ENCODE measurements at places on chromosomes 16 and 17.

GRCh38 chr16:83967838-83968305 lies at the start of gene NECAB2:
NECAB2 (plus strand) TSS chr16:83968244; CDS start chr16:83968649, 405 bp downstream.
- DNase-seq = no peak

GRCh38 chr16:3122926-3123570 lies 10.7 kb downstream of the ZNF205 start:
- DNase-seq = no peak

DNA sequence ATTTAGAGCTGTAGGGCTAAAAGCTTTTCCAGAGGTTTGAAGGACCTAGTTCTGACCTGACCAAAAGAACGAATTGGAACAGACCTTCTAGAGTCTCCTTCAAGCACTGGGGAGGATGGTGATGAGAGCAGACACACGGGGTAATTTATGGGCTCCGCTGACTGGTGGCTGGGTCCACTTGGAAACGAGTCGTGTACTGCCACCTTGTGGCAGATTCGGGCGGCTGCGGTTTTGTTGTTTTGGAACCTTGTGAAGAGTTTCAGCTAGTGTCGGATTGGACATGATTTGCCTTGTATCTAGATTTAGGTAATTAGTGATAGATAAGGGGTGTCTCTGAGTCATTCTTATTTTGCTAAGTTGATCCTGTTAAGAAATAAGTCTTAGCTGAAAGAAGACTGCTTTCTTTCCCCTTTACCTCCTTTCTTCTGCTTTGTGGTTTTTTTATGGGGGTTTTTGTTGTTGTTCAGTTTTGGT lies 98.9 kb downstream of the AATF start:
- DNase-seq = peak; percentile 72

- DNase-seq = no peak
Measured at GRCh38 chr17:2253768-2254406, 49.7 kb downstream of the SMG6 start.

- DNase-seq = no peak
Measured at GRCh38 chr17:6444571-6445335, 498 bp downstream of the PIMREG start.

- no peak for DNase-seq
Measured at GRCh38 chr16:55501549-55502322, 7.1 kb upstream of the LPCAT2 start.

- DNase-seq = no peak
Measured at GRCh38 chr17:77707546-77707945, 251.0 kb upstream of the TNRC6C start.

DNA sequence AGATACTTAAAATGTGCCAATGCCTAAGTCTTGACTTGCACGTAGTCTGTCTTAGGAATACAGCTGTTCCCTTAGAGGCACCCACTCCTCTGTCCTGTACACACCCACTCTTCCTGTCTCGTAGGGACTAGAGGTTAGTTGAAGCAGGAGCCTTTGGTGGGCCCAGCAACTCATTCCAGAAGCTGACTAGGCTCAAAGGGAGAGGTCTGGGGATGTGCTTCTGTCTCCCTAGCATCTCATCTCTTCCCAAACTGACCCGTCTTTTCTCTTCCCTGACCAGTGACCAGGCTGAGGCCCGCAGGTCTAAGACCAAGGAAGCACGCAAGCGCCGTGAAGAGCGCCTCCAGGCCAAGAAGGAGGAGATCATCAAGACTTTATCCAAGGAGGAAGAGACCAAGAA lies 4.2 kb downstream of the RPL19 start:
- DNase-seq = no peak

DNA sequence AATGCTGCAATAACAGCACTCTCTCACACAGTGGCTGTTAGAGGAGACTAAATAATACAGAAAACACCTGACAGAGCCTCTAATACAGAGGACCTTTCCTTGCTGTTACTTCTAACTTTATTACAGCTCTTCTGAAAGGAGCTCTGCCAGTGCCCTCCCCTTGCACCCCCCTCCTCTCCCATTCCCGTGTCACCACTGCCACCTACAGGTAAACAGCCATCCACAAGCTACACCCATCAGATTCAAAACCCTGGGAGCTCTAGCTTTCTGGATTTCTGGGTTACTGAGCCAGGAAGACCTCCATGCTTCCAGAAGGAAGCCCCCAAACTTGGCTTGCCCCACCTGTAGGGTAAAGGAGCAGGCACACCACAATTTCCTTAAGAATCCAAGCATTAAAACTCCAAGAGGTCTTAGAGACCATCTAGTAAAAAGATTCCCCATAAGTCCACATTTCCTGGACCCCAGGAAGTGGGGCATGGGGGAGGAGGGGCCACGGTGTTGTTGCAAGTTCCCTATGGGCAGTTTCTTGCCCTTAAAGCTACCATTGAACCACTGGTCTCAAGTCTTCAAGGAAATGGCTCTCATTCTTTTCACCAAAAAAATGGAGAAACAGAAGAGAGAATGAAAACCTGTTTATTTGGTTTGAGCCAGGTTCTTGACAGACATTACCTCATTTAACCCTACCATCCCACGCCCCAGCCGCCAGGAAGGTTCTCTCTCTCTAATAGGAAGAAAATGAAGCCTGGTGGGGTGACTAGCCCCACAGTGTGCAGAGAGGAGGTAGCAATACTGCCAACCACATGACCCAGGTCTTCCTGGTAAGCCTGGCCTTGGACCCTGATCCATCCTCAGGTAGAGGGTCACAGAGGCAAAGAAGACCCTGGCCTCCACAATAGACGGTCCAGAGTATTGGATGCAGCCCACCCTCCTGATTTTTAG lies 52.8 kb downstream of the TOM1L2 start:
- peak; percentile 55 for DNase-seq

- DNase-seq = no peak
Measured at GRCh38 chr17:73297934-73298861, 13.6 kb downstream of the CDC42EP4 start.

- DNase-seq = peak; percentile 27
Measured at GRCh38 chr17:15260376-15261257, 4.5 kb downstream of the PMP22 start.

GRCh38 chr17:32303781-32304288 lies 38.1 kb downstream of the C17orf75 start:
- DNase-seq = no peak

GRCh38 chr16:3908951-3909437 lies 28.5 kb upstream of the CREBBP start:
- DNase-seq = no peak

DNA sequence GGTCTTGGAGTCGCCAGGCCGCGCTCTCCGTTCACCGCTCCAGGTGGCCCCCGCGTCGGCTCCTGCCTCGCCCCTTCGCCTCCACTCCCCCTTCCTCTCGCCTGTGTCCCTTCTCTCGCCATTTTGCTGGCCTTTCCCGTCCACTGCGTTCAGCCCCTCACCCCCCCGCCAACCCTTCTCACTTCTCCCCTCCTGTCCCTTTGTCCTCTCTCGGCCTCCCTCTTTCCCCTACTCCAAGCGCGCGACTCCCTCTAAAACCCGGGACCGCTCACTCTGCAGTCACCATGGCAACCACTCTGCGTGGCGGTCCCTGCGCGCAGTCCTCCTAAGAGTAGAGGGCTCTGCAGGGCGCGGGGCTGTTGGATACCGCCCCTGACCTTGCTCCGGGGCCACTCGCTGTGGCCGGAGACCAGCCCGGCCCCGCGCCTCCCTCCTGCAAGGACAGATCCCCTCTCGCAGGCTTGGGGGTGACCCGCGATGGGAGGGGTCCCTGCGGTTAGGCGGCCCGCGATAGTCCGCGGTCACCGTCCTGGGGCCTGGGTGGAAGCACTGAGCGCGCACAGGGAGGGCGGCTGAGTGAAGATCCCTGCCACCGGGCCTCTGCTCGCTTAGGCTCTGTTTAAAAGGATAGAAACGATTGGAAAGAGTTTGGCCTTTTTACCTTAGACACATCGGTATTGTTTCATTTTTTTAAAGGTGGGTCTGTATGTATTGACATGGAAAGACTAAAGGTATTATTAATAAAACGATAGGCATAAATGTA lies 454 bp downstream of the CCDC40 start:
- peak; percentile 32 for DNase-seq

DNA sequence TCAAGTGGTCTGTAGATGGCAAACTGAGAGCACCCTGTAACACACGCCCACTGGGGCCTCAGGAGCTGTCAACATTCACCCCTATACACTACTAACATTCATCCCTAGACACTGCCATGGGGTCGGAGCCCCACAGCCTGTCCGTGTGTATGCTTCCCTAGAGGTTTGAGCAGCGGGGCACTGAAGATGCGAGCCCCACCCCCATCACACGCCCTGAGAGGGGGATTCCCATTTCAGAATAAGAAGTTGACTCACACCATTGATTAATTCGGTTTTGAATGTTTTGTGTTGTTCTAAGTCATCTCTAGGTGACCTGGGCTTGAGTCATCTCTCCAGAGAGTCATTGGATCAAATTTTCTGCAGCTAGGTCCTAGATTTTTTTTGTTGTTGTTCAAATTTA lies 37.3 kb upstream of the MMD start:
- no peak for DNase-seq

DNA sequence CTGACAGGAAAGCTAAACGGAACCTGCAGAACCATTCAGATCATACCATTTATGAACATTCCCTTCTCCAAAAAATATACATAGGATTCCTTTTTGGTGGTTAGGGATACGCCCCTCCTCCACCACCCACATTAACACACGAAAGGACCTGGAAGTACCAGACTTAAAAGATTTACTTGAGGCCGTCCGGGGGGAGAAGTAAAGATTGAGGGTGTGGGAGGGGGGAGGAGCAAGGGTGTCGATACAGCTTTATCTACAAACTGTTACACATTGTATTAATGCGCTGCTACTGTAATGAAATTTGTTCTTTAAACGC lies 537 bp downstream of the PALB2 start:
- no peak for DNase-seq

- no peak for DNase-seq
Measured at GRCh38 chr16:72723781-72724180, 324.1 kb downstream of the ZFHX3 start.

GRCh38 chr16:21659124-21659523 lies 4.6 kb upstream of the OTOA start:
- DNase-seq = no peak

GRCh38 chr16:4936181-4936990 lies 562 bp downstream of the PPL start:
- DNase-seq = no peak

- DNase-seq = no peak
Measured at GRCh38 chr16:21971856-21972255, 18.7 kb downstream of the UQCRC2 start.

DNA sequence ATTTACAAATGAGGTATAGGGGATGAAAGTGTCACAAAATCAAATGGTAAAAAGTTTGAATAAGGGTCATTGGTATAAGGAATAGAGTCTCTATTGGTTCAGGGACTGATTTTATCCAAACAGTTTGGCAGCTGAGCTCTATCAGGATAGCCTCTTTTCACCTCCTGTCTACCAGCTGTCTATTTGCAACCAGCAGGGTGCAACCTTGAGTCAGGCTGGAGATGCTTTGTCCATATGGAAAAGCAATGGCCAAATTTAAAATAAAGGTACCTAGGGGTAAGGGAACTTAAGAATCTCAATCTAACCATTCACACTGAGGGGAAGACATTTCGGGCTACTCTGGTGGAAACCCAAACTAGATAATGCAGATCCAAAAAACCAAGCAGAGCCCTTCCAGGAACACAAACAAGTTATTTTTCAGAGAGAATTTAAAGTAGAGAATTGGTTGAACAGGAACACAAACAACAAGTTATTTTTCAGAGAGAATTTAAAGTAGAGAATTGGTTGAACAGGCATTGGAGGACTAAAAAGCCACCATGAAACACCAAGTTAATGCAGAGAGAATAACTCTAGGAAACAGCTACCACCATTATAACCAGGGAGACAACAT lies 12.6 kb upstream of the CA10 start:
- DNase-seq = no peak

DNA sequence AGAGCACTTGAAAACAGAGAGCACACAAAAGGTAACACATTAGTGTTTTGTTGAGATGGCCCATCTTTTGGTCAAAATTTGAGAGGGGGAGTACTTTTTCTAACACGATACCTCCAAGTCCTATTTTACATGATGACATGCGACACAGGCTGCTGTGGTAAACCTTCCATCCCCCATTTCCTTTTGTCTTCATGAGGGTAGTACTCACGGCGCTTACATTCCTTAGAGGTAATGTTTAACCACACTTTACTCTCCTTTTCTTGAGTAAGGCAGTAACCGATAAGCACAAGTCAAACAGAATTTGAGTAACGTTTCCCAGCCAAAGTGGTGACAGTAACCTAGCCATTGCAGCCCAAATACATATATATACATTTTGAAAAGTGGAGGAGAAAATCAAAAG lies 35.8 kb upstream of the PITPNM3 start:
- DNase-seq = no peak

DNA sequence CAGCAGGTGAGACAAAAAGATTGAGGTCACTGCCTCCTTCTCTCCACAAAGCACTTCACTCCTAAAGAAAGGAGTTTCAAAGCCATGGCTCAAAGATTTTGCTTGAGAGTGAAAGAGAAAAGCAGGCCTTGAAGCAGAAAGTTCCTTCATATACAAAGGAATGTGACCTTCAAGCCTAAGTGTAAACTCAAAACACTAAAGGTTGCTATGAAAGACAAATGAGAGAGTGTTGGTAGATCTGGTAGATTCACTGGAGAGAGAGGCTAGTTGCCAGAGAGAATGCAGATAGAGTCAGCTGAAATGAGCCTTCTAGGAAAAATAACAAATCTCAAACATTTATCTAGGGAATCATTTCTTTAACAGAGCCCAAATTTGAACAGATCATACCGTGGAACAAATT lies 305.2 kb downstream of the CDH8 start:
- DNase-seq = no peak

DNA sequence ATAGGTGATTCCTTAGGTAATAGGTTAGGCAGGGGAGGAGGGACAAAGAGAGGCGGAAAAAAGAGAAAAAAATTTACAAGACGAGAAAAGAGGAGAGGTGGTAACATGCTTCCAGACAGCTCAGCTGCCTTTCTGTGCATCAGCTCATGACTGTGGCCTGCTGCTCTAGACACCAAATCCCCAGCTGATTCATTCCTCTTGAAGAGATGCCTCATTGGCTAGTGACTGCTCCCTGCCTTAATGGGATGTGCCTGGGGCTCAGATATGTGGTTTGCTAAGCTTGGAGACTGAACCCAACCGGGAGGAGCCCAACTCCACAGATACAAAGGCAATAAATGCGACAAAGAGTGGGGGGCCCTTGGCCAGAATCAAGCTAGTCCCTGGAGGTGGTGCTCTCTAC lies 105.9 kb upstream of the FAM20A start:
- DNase-seq = no peak

All from NCI-H510A (cell line).